Bone marrow (tissue), 2 donors: ENCODE measurements at places on chromosomes 11 and 22.
A peak's percentile ranks its signal among the peaks of the same experiment; 100 is the strongest.

DNA sequence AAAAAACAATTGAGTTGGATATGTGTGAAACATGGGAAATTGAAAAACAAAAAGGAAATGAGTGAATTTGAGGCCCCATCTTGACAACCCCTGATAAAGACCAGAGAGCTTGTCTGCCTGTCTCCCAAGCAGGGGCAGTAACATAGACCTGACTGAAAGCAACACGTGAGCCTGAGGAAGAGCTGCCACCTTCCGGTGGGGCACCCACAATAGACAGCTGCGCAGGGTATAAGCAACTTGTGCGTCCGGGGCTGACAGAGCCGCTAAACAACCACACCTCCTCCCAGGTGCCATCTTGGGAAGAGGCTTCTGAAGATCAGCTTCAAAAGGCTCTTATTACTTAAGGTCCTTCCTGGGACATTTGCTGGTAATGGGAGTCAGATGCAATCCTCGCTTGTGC lies 166.8 kb downstream of the NTM start:
- no peak for DNase-seq

DNA sequence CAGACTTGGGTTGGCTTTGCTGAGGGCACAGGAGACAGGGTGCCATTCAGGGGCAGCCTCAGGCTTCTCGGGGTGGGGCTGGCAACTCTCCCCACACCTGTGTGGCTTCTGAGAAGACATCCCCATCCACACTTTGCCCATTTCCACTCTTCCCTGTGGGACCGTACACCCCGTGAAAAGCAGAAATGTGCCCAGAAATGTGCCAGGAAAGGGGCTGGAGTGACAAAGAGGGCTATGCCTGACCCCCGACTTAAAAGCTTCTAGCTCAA lies 50.6 kb downstream of the SGSM3 start:
- DNase-seq = no peak

DNA sequence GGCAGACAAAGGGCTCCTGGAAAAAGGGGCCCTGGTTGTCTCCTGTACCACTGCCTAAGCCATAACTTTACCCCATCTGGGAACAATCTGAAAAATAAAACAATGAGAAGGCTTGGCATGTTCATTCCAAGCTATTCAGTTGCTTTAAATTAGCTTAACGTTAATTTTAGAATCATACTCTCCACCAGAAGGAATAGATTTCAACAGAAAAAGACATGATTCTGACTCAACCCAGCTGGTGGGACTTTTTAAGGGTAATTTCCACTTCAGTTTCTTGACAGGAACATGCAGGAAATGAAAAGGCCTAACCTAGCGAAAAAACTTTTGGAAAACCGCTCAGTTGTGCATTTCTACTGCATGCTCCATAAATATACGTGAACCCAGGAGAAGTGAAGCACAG lies 7.9 kb downstream of the SF3A1 start:
- DNase-seq = no peak

DNA sequence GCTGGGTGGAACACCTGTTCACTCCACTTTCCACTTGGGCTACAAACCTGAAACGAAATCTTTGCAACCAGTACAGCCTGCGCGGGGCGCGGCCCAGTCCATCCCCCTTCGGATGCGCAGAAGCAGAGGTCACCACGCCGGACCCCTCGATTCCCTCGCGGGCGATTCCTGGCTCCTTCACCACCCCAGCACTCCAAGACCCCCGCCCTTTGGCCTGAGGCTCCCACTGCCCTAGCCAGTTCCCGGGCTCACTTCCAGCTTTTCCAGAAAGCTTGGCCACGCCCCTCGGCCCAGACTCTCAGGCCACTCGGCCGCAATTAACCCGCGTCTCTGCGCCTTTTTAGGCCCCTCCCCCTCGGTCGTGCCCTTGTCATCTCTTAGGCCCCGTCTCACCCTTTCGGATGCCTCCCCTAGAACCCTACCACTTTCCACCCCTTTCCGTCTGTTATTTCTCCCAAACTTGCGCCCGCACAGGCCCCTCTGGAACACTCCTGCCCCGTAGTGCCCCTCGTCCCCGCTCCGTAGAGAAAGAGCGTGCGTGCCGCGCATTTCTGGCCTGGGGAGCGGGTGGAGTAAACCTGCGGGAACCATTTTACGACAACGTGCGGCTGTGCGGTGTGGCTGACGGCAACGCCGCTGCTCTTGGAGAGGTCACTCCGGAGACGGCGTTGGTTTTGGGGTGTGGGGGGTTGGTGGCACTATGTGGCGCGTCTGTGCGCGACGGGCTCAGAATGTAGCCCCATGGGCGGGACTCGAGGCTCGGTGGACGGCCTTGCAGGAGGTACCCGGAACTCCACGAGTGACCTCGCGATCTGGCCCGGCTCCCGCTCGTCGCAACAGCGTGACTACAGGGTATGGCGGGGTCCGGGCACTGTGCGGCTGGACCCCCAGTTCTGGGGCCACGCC lies at the start of gene DLAT:
DLAT (plus strand) TSS at position 636 of the 906 bp plus-strand sequence; CDS start at position 701, 65 bp downstream.
- DNase-seq = peak; percentile 74

DNA sequence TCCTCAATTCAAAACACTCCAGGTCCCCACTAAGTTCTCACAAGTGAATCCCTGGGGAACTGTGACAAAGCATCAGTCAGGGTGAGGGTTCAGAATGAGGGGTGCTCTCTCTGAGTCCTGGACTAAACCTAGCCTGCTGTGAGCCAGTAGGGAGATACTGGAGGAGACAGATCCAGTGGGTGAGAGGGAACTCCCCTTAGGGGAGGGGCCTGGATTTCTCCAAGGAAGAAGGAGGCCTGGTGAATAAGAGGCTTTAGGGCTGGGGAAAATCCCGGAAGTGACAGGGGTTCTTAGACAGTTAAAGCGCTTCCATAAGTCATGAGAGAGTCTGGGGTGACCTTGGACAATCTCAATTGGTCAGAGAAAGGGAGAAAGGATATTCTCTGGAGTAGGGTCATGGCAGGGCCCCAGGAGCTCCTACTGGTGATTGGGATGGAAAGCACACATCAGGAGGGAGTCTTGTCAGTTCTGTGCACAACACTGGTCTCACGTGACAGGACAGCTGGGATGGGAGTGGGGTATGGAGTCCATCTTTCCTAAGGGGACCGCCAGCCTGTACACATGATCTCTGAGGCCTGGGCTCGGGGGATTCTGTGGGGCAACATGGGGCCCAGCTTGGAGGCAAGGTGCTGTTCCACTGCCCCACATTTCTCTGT lies 1.5 kb downstream of the TBC1D10A start:
- no peak for DNase-seq

DNA sequence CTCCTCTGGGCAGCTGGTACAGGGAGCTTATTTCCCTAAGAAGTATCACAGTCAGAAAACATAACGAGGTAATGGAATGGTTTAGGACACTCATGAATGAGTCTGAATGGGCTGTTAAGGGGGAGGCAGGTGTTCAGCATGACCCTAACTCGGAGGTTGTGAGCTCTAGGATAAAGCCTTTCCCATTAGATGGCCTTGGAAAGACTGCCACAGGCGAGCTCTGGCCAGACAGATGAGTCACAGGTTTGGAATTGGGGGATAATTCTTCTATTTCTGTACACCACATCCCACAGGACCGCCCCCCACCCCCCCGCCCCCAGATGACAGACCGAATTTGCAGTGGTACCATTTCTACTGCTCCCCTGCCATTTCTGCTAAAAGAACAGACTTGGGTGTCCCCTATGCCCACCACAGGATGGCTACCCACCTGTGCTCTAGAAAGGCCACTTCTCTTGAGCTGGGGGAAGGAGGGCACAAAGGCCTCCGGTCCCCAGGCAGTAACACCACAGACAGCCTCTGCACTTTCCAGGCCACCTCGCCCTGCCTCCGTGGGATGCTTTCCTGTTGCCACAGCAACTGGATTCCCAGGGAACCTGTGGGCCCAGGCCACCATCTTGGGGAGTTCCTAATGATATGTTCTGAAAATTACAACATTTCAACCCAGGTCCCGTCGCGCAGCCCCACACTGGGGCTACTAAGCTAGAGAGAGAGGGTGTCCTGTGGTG lies 76.7 kb downstream of the TRIM29 start:
- DNase-seq = no peak

DNA sequence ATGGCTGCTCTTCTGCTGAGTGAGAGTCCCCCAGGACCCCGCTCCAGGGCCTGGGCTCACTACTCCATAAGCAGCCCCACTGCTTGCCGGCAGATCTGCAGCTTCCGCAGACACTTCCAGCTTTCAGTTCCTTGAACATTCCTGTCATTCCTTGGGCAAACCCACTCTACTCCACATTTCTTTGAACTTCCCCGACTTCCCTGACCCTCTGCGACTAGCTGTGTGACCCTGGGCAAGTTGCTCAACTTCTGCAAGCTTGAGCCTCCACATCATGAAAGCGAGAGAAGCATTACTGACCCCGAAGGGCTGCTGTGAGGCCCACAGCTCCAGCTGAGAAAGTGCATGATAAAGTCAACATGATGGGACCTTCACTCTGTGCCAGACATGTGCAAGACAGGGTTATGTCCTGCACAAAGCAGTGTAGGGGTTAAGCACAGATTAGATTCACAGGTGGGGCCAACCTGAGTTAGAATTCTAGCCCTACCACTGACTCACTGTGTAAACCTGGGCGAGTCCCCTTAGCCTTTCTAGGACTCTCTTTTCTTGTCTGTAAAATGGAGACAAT lies 51.8 kb downstream of the THAP12 start:
- no peak for DNase-seq

DNA sequence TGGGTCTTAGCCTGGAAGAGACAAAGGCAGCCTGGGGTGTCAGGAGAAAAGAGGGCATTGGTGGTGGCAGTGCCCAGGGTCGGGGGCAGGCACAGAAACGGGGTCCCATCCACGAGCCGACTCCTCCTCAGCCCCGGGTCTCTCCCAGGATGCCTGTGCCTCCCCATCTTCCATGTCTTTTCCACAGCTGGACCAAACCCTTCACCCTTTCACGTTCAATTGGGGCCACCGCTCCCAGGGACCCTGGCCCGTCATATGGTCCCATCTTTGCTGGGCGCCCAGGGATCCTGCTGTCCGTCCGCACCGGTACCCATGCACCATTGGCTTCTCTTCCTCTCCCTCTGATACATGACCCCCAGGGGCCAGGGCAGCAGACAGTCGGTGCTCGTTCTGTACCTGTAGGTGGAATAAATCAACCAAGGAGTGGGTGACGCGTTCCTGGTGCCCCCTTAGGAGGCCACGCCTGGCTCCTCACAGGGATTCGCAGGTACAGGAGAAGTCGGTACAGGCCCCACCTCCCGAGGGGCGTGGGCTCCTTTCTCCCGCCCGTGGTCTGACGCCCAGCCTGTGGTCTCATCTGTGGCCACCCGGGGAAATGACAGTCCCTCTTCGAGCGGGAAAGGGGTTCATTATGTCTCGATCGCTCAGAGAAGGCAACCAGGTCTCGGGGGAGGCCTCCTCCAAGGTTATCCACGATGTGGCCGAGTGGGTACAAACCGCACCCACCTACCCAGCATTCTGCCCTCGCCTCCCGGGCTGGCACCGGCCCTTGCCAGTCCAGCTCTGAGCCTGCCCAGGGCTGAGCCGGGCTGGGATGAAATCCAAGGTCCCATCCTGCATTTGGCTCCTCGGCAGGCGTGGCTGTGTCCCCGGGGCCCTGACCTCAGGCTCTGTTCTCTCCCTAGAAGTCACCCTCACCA lies 1493.6 kb downstream of the BRD1 start:
- DNase-seq = no peak

DNA sequence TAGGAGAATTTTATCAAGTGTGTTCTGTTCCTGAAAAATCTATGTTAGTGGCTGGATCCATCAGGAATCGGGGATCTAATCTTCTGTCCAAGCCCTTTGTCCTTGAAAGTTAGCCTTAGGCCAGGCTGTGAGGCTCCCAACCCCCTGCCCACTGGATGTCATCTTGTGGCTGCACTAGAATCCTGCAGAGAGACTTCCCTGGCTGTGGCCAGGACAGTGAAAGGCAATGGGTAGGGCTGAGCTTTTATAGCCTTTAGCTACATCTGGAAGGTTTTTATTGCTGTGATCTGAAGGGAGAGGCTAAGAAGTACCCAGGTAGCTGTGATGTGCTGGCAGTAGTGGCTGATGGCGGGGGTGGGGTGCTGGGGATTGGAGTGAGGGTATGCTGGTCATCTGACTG lies 2.1 kb downstream of the OAF start:
- DNase-seq = no peak

- no peak for DNase-seq
These were observed 61.1 kb downstream of the FDX1 start for GRCh38 chr11:110490886-110491285.

DNA sequence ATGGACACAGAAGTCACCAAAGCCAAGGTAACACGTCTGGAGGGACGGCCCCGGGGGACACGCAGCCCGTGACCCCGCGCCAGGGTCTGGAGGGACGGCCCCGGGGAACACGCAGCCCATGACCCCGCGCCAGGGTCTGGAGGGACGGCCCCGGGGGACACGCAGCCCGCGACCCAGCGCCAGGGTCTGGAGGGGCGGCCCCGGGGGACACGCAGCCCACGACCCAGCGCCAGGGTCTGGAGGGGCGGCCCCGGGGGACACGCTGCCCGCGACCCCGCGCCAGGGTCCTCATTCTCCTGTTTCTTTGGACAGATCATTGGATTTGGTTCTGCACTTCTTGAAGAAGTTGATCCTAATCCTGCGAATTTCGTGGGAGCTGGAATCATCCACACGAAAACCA lies 27.1 kb downstream of the MUC6 start:
- no peak for DNase-seq

DNA sequence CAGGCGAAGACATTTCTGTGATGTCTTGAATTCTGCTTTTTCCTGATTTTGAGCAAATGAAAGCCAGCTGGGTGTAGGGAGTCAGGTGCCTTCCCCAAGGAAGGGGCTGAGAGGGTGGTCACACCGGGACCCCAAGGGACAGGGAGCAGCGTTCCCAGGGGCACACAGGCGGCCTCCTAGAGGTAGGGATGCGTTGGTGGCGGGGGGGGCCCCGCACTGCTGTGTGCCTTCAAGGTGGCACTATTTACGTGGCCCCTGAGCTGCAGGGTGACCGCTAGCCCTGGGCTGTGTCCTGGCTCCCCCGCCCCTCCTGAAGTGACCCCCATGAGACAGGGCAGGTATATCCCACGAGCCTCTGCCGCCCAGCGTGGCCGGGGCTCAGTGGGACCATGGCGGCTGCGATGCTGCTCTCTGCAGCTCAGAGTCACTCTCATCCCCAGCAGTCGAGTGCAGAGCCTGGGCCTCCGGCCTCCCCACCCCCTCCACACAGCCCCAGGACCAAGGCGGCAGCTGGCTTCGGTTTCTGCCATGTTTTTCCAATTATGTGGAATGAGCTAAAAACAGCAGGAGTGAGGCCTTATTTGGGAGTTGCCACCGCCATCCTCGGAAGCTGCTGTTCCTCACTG lies 60.9 kb downstream of the LRP5 start:
- DNase-seq = no peak

DNA sequence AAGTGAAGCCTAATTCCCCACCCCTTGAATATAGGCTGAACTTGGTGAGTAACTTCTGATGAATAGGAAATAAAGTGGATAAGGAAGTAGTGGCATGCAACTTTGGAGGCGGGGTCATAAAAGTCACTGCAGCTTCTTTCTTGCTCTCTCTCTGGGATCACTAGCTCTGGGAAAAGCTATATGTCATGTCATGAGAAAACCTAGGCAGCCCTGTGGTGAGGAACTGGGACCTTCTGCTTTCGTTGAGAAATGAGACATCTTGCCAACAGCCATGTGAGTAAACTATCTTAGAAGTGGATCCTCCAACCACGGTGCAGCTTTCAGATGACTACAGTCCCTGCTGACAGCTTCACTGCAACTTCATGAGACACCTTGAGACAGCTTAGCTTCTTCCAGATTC lies 15.7 kb downstream of the ZNF214 start:
- no peak for DNase-seq

- DNase-seq = peak; percentile 1
These were observed 31.5 kb upstream of the GLYATL1 start for GRCh38 chr11:58907780-58908179.

GRCh38 chr11:86063536-86063935 lies 5.3 kb downstream of the PICALM start:
- DNase-seq = no peak

- peak; percentile 50 for DNase-seq
These were observed 19.4 kb downstream of the TEAD1 start for GRCh38 chr11:12693479-12694182.

- DNase-seq = no peak
These were observed 48.1 kb upstream of the DAGLA start for GRCh38 chr11:61632096-61632495.
